CD4-positive, alpha-beta T cell treated with Interleukin-15 for 1 hour (primary cell): ENCODE measurements at places on chromosomes 16 and 17.

DNA sequence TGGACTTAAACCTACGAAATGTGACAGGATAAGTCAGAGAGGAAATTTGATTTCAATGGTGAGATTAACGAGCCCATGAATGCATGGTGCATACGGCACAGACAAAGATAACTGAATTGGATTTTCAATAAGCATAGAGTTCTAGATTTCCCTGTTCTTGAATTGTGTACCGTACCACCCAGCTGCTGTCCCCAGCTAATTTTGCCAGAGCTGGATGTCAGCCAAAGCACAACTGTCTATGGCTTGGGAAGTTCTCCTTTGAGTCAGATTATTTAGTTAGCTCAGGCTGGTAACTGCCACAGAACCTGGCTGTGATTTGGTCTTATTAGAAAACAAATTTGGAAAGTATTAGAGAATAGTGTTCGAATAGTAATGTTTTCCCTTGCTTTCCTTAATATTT is 143.1 kb downstream of the CDH13 start:
- no peak for DNase-seq

GRCh38 chr17:57247261-57247660 is 9.1 kb upstream of the MSI2 start:
- no peak for DNase-seq

DNA sequence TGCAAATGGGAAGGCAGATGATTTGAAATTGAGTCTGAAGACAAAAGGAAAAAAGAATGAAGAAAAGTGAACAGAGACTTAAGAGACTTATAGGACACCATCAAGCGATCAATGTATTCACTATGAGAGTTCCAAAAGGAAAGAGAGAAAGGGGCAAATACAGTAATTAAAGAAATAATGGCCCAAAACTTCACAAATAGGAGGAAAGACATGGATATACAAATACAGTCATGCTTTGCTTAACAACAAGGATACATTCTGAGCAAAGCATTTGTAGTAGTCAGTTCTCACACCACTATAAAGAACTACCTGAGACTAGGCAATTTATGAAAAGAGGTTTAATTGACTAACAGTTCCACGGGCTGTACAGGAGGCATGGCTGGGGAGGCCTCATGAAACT is 152.5 kb downstream of the MRTFB start:
- no peak for DNase-seq

DNA sequence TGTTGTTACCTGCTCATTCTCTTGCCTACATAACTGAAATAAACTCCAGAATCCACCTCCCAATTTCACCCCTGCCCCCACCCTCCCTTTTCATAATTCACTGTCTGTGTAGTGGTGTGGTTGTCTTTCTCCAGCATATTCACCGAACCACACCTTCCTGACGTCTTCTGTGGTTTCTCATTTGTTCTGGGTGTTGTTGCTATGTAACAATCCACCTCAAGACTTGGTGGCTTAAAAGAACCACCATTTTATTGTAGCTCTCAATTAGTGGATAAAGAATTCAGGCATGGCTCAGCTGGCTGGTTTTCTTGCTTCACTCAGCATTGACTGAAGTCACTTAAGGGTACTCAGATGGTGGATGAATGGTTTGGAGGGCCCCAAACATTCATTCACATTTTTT is 229.8 kb downstream of the MAF start:
- DNase-seq: peak; percentile 26

GRCh38 chr17:4232168-4232813 is 31.5 kb downstream of the ANKFY1 start:
- no peak for DNase-seq

GRCh38 chr16:71384073-71384724 is 25.7 kb downstream of the CALB2 start:
- no peak for DNase-seq

GRCh38 chr17:74898376-74898946 is 5.0 kb upstream of the FADS6 start:
- DNase-seq: no peak

GRCh38 chr17:5585836-5586521 is 1.7 kb upstream of the NLRP1 start:
- no peak for DNase-seq

GRCh38 chr17:13931111-13931526 is 138.2 kb upstream of the COX10 start:
- peak; percentile 71 for DNase-seq

DNA sequence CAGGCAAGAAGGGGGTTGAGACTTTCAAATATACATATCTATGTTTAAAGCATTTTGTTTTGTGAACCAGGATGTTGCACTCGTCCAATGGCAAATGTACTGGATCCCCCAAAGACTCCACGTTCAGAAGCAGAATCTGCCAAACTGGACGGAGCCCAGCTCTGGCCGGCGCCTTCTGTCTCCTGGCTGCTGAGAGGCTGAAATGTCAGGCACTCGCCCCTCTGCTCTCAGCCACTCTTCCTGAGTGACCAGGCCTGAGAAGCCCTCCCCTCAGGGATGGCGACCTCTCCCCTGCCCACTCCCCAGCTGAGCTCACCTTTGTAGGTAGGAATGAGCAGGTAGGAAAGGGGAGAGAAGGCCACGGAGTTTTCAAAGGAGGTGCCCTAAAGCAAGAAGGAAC is 187.5 kb upstream of the FOXF1 start:
- DNase-seq: no peak

DNA sequence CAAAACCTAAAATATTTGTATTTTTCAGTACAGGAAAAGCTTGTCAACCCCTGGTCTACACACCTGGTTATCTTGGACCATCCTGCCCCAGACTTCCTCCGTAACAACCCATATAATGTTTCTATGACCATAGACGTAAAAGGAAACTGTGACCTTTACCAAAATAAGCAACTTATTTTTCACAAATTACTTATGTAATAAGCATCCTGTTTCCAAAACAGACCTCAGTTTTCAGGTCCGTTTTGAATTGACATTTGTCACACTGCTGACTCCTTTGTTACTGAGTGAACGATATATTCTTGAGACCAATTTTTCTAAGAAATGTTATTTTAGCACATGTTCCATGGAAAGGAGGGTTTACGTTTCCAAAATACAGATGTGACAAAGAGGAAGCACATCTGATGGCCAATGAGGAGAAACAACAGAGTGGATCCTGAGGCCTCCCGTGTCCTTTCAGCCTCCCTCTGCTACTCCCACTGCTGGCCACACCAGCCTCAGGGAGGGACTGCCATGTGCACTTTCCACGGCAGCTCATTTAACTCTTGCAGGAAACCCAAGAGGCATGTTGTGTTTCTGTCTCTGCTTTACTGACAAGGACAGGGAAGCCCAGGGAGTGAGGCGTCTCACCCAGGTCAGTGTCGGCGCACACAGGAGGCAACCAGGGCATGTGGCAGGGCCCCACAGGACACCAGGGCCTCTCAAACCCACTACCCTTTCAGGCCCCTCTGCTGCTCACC is 20.1 kb upstream of the ALDH3A1 start:
- DNase-seq: no peak

DNA sequence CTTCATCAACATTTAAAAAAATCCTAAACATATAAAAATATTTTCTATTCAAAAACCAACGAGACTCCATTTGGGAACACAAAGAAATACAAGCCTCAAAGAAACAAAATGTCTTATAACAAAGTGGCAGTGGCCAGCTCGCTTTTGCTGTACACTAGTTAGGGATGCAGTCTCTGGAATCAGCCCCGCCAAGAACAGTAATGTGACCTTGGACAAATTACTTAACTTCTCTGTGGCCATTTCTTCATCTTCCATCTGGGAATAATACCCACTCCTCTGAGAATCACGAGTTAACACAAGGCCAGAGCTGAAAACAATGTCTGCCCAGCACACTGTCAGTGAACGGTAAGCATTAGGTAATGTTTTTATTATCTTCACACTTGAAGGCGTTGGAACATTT is 5.6 kb downstream of the STAT5B start:
- no peak for DNase-seq

DNA sequence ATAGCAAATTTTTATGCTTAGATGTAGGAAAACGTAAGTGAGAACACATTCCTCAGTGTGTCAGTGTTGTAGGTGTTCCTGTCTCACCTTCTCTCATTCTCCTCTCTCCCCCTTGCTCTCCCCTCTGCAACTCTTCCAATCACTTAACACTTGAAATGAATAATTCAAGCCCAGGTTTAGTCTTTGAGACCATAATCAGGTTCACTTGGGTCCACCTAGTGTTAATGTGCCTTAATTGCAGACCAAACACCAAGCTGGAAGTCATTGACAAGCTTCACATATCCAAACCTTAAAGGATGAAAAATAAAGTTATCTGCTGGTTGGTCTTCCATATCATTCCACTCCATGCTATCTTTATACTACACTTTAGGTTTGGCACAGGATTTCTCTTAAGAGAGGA is 37.0 kb downstream of the STXBP4 start:
- DNase-seq: no peak
